NCI-H1417 treated with DMSO at 0.1 percent for 48 hours (cell line): ENCODE measurements at places on chromosomes 5 and 9.

DNA sequence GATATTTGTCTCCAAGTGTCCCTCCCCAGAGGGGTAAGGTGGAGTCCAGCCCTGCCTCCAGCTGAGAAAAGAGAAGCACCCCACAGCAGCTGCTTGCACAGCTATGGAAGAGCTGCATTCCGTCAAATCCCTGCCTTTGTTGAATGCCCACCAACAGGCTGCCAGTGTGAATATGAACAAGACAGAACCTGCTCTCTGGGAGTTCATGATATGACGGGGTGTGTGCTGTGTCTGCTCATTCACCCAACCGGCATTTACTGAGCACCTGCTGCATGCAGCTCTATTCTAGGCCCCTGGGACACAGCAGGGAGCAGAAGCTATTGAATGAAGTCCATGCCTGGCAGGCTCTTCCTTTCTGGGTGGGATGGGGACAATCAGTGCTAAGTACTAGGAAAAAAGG lies 238.8 kb downstream of the GADD45G start:
- no peak for DNase-seq

- no peak for DNase-seq
Measured at GRCh38 chr5:170848033-170848432, 13.8 kb upstream of the RANBP17 start.

- DNase-seq = no peak
Measured at GRCh38 chr9:95505072-95505716, 11.6 kb downstream of the PTCH1 start.

GRCh38 chr9:93665637-93666438 lies 89.5 kb downstream of the PHF2 start:
- DNase-seq = no peak

- no peak for DNase-seq
Measured at GRCh38 chr9:109887079-109887478, 107.1 kb downstream of the PALM2AKAP2 start.

- no peak for DNase-seq
Measured at GRCh38 chr5:66354422-66354821, 210.3 kb downstream of the SREK1 start.

GRCh38 chr5:171659896-171660295 lies 125.7 kb upstream of the SMIM23 start:
- no peak for DNase-seq

DNA sequence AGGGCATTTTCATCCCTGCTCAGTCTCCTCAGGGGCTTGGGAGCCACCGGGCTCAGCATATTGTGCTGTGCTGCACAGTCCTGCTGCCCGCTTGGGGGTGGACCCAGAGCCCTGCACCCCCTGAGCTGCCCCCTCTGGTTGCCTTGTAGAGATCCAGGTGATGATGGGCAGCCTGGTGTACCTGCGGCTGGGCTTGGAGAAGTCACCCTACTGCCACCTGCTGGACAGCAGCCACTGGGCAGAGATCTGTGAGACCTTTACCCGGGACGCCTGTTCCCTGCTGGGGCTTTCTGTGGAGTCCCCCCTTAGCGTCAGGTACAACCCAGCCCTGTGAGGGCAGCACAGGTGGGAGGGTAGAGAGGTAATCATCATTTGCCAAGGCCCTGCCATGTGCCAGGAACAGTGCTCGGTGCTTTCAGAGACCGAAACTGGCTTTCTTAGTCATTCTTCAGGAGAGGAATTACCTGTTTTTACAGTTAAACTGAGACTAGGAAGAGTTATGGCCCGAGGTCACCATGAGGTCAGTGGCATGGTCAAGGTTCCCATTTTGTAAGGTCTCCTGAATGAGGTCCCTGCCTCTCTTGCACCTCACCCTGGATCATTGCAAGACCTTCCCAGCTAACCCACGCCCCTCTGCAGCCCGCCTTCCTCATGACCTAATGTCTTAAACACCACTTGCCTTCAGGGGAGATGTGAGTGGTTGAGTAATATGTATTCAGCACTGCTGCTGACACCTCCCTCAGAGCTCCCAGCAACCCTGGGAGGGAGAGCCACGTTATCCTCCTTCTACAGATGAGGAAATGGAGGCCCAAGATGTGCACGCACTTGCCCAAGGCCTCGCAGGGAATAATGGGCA lies 7.5 kb downstream of the NHP2 start:
- DNase-seq = no peak

- no peak for DNase-seq
Measured at GRCh38 chr9:93111371-93112115, 15.5 kb downstream of the CARD19 start.

GRCh38 chr9:112699230-112699629 lies 18.7 kb downstream of the INIP start:
- no peak for DNase-seq

DNA sequence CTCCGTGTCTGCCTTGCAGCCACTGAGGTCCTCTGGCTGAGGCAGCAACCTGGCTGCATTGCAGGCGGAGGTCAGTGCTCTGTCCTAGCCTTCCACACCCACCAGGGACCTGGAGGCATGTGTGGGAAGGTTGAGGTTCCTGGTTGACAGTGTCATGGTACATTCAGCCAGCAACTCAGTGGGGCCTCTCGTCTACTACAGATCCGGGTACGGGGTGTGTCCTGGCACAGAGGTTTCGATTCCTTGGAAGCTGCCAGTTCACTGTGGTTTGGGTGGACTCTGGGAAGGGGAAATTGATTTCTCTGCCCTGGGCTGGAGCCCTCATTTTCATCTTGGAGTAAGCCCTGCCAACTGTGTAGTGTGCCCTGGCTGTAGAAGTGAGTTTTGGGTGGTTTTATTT lies 45.1 kb downstream of the PDE8B start:
- DNase-seq = no peak

GRCh38 chr5:178341091-178341850 lies 108.7 kb upstream of the PHYKPL start:
- no peak for DNase-seq

- no peak for DNase-seq
Measured at GRCh38 chr5:33807771-33808170, 84.0 kb downstream of the ADAMTS12 start.

DNA sequence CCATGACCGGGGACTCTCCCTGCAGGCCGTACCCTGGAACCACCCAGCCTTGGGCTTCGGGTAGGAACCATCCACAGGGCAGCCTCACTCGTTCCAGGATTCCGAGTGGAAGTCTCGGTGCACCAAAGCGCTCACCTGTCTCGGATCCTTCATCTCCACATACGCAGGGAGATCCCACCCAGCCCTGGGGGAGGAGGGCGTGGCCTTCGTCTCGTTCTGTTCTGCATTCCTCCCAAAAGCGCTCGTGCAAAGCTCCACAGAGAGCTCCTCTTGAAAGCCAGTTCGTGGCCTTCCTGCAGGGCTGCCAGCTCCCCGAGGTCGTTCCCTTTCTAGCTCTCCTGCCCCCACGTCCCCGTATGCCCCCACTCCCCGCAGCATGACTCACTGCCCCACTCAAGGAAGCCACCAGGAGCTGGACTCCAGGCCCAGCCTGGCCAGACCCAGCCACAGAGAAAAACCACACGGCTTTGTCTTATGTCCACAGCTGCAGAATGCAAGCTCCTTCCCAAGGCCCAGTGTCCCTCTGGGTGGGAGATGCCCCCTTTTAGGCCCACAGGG lies 65.0 kb upstream of the SARDH start:
- no peak for DNase-seq

- no peak for DNase-seq
Measured at GRCh38 chr5:143147902-143148301, 255.6 kb downstream of the NR3C1 start.

GRCh38 chr9:130607640-130608420 lies 28.5 kb downstream of the FUBP3 start:
- no peak for DNase-seq

DNA sequence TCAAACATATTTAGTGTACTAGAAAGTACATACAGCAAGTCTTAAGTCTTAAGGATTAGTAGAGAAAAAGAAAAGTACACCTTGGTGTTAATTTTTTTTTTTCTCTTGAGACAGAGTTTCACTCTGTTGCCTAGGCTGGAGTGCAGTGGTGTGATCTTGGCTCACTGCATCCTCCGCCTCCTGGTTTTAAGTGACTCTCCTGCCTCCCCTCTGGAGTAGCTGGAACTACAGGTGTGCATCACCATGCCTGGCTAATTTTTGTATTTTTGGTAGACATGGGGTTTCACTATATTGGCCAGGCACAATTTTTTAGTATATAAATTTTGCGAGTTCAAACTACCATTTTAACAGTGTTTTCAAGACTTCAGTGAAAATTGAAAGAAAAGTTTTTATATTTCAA lies 1941.1 kb upstream of the CDH6 start:
- no peak for DNase-seq

GRCh38 chr5:55324006-55324405 lies 16.2 kb downstream of the MTREX start:
- DNase-seq = no peak

GRCh38 chr5:21817668-21818369 lies 1035.3 kb downstream of the CDH12 start:
- no peak for DNase-seq

- DNase-seq = no peak
Measured at GRCh38 chr5:71481441-71481840, 26.0 kb downstream of the BDP1 start.

GRCh38 chr5:39783756-39784421 lies 359.1 kb upstream of the DAB2 start:
- no peak for DNase-seq

GRCh38 chr9:93918061-93918460 lies 37.1 kb downstream of the BARX1 start:
- DNase-seq = no peak

- DNase-seq = no peak
Measured at GRCh38 chr5:176185133-176185733, 53.0 kb upstream of the SIMC1 start.

DNA sequence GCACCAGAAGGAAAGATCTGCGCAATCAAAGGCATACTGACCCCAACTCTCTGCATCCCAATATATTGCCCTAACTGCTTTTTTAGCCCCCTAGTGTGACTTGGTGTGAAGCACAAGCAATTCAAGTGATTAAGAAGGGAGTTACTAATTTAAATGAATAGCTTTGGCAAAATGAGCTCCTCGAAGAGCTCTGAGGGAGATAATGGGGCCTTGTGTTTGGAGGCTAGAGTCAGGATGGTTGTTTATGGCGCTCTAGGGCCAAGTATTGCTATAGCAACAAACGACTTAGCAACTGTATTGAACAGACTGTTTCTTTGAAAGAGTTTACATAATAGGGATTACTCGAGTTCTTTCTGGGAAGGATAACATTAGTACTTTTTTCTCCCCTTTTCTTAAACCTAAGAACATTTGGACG lies 11.5 kb upstream of the C5orf58 start:
- DNase-seq = no peak

GRCh38 chr5:99058466-99058865 lies 129.7 kb upstream of the CHD1 start:
- DNase-seq = no peak

DNA sequence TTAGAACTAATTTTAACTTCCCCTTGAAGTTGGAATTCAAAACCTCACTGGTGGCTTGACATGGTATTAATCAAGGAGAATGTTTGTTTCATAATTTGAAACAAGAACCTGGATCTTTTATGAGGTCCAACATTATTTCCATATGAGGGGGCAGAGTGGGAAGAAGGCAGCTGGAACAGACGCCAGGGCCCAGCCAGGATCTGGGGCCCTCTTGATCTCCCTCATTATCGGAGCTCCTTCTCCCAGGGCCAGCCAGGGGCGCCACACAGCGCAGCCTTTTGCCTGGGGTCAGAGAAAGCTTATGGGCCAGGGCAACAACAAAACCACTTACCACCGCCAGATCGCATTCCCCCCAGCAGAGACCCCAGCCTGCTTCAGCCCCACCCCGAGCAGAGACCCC lies 27.1 kb upstream of the NKD2 start:
- no peak for DNase-seq

DNA sequence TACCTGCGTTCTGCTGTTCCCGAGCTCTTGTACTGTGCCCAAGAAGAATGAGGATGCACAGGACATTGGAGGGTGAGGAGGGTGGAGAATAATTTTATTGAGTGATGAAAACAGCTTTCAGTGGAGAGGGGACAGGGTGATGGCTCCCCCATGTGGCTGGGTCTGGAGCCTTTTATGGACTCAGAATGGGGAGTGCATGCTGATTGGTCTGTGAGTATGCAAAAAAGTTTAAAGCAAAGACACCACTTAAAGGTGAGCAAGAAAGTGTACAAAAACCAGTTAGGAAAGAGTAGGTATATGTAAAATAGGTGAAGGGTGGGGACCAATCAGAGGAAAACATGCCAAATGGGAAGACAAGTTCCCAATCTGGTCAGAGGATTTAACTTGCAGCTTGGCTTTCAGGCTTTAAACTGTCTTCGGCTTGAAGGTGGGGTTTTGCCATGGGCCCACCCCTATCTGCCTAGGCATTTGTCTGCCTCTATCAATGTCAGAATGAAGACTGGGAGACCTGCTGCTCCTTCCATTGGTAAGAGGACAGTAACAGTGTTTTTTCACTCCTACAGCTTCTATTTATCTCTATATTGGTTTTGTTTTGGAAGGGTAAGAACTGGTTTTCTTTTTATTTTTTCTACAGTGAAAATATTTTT lies 118.0 kb upstream of the RAI14 start:
- DNase-seq = no peak

DNA sequence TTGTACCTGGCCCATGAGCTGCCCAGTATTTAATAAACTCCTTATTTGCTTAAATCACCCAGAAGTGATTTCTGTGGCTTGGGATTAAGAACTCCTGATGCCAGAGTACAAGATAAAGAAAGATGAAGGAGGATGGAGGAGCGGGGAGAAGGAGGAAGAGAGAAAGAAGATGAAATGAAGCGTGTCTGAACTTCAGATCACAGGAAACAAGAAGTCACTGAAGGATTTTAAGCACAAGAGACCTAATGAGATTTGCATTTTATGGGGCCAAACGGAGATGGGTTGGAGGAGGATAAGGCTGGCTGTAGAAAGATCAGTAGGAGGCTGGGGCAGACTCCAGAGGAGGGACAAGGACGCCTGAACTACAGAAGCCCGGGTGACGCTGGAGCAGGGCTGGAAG lies 3.1 kb downstream of the EIF4E1B start:
- no peak for DNase-seq
